ENCODE measurements at places on chromosomes 7 and 10. TPM values are rescaled to one million over a fixed set of nuclear protein-coding genes. Genes with fewer than 3 reads are reported as not detected.
A peak's percentile ranks its signal among the peaks of the same experiment; 100 is the strongest.

OR2A5 gene
- total RNA-seq = not detected

NPC1L1 gene
- 0.11 TPM for total RNA-seq

- DNase-seq = no peak
Observed at GRCh38 chr10:36779238-36779846, 346.1 kb upstream of the ANKRD30A start.

DNA sequence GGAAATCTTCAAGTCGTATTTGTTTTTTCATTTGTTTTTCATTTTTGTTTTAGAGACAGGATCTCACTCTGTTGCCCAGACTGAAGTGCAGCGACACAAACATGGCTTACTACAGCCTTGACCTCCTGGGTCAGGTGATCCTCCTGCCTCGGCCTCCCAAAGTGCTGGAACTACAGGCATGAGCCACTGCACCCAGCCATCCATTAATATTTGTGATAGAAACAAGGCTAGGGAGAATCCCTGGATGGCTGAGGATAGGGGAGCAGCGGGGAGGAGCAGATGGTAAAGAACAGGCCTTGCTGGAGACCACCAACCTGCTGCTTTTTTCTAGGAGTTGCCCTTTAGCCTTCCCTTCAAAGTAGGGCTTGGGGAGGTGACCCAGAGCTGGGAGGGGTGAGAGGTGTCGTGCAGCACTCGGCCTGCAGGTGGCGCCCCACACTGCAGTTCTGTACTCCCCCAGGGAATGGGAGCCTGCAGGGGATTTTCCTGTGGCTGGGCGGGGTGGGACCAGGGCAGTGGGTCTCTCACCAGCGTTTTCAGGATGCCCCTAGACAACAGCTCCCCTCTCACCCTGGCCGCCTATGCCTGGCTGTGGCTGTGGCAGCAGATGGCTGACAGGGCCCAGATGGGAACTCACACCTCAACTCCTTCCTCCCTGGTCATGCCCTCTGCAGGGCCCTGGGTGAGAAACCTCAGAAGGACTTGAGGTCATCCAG lies 12.6 kb upstream of the CDH23 start:
- DNase-seq = peak; percentile 46

- DNase-seq = no peak
Observed at GRCh38 chr10:28783087-28783486, 105.8 kb downstream of the BAMBI start.

DNA sequence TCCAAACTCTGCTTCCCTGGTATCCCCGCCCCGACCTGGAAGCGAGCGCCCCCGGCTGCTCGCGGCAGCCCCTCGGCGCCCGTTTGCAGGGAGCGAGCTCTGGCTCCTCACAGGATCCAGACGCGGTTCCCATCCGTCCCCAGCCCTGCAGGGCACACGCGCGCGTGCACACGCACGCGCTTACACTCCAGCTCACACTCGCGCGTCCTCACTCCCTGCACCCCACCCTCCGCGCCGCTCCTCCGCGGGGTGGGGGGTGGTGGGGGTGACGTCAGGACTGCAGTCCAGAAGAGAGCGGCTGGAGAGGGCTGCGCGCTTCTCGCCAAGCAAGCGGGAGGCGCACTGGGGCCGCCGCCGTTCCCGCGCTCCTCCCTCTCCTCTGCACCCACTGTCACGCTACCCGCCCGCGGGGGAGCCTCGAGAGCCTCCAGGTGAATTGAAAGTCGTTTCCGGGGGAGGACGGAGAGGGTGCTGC lies 255.6 kb downstream of the OTUD1 start:
- DNase-seq = peak; percentile 4

- no peak for DNase-seq
Observed at GRCh38 chr7:4218481-4218880, 463.6 kb upstream of the FOXK1 start.

DNA sequence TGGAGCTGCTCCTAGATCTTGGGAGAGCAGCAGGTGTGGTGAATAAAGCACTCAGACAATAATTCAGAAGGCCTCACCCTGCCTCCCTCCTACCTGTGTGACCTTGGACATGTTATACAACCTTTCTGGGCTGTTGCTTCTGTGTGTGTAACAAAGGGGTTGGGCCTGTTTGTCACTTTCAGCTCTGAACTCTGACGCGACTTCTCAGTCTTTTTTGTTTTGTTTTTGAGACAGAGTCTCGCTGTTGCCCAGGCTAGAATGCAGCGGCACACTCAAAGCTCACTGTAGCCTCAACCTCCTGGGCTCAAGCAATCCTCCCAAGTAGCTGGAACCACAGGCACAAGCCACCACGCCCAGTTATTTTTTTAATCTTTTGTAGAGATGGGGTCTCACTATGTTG lies 89.3 kb downstream of the DNMBP start:
- DNase-seq = no peak

DNA sequence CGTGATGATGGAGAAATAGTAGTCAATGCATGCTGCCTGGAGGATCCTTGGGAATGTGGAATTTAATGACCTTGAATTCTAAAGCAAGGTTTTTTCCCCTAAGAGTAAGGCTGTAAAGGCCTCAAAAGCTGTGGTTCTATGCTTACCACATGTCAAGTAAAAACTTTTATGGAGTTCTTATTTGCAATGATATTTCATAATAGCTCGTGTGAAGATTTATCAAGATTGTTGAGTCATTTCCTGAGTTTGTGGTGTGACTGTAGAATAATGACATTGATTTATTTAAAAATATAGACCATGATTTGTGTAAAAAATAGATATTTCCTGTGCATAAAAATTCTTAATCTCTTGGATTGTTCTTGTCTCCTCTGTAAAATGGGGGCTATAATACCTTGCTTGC lies 67.5 kb upstream of the SORCS1 start:
- no peak for DNase-seq

- no peak for DNase-seq
Observed at GRCh38 chr7:138214926-138215325, 138.7 kb downstream of the AKR1D1 start.

DNA sequence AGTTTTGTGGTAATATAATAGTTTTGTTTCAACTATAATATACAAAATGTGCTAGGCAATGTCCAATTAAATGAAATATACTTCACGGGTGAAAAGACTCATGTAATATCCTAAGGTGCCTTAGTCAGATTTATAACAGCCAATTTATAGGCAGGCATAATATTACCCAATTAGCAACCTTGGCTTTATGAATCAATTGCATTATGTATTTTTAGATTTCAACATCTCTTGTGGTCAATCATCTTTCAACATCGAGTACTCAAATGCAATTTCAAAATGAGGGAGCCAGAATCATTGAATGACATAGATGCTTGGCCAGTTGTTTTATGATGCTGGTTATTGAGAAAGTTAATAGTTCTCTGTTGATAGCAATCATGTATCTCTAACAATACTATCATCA lies 110.3 kb upstream of the SP8 start:
- DNase-seq = no peak

DNA sequence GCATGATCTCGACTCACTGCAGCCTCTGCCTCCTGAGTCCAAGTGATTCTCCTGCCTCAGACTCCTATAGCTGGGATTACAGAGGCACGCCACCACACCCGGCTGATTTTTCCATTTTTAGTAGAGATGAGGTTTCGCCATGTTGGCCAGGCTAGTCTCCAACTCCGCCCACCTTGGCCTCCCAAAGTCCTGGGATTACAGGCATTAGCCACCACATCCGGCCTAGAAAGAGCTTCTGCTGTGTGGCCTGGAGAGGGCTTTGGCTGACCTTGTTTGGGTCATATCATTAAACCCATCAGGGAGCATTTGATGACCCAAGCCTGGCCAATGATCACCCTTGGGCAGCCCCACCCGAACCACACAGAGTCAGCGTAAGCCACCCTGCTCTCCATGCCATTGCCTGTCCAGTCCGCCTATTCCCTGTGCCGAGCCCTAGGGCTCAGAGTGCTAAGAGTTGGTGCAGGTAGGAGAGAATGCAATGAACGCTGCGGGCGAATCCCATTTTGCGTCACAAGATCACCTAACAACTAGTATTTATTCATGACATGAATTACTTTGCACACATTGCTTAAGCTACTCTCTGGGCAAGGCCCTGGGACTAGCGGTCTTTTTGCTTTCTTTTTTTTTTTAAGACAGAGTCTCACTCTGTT lies 22.3 kb upstream of the GDI2 start:
- DNase-seq = no peak

Data from prostate gland (tissue), 2 donors.